ENCODE measurements at places on chromosomes 1 and 21.

GRCh38 chr1:191025896-191026642 lies 548.4 kb upstream of the BRINP3 start:
- DNase-seq = no peak

- DNase-seq = no peak
Observed at GRCh38 chr21:26365849-26366248, 195.3 kb upstream of the APP start.

DNA sequence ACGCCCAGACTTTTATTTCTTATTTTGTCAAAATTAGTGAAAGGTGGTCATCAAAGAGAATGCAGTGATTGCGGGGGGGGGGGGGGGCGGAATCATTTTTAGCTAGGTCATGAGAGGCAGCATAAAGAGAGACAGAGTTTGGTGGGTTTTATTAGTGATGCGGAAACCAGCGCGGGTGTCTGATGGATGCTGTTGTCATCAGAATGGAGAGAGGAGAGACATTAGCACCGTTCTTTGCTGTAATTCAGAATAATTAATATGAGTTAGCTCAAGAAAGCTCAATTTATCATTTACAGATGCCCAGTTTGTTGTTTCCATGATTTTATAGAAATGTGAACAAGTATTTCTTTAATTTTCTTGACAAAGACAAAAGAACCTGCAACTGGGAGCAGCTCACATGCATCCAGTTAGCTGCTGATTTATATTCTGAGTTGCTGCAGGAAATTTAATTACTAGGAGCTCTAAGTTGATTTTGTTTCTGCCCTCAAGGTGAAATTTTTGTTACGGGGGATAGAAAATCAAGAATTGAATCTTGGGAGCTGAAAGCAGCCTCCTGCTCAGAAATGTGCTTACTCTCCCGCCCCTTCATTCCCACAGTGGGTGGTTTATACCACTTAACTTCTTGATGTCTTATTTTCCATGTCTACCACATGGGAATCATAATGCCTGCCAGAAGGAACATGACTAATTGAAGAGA lies 133.4 kb upstream of the MAP1LC3C start:
- DNase-seq = no peak

GRCh38 chr1:182293119-182293589 lies 98.4 kb downstream of the GLUL start:
- DNase-seq = no peak

DNA sequence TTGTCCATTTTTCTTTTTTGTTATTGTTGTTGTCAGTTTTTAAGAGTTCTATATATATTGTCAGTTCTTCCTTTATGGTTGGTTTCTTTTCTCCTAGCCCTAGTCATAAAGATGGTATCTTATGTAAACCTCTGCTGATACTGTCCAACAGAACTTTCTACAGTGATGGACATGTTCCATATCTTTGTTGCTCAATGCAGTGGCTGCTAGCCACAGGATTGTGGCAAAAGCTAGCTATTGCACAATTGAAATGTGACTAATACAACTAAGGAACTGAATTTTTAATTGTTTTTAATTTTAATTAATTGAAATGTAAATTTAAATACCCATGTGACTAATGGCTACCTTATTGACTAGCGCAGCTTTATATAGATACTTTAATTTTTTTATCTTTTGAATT lies 411.8 kb upstream of the PTBP2 start:
- peak; percentile 80 for DNase-seq

DNA sequence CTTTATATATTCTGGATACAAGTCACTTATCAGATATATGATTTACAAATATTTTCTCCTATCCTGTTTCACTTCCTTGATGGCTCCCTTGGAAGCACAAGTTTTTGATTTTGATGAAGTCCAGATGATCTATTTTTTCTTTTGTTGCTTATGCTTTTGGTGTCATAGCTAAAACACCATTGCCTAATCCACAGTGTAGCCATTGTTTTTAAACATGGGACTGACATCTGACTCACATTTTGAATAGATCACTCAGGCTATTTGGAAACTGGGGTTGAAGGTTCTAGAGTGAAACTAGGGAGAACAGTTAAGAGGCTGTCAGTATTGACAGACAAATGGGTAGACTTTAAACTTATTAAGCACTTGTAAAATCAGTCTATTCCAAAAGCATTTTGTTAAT lies 16.6 kb downstream of the AK4 start:
- peak; percentile 56 for DNase-seq

- no peak for DNase-seq
Observed at GRCh38 chr1:25338986-25339385, 852 bp downstream of the TMEM50A start.

GRCh38 chr1:66397192-66397591 lies 136.8 kb upstream of the SGIP1 start:
- no peak for DNase-seq

GRCh38 chr1:169044296-169044695 lies 62.2 kb upstream of the ATP1B1 start:
- no peak for DNase-seq

DNA sequence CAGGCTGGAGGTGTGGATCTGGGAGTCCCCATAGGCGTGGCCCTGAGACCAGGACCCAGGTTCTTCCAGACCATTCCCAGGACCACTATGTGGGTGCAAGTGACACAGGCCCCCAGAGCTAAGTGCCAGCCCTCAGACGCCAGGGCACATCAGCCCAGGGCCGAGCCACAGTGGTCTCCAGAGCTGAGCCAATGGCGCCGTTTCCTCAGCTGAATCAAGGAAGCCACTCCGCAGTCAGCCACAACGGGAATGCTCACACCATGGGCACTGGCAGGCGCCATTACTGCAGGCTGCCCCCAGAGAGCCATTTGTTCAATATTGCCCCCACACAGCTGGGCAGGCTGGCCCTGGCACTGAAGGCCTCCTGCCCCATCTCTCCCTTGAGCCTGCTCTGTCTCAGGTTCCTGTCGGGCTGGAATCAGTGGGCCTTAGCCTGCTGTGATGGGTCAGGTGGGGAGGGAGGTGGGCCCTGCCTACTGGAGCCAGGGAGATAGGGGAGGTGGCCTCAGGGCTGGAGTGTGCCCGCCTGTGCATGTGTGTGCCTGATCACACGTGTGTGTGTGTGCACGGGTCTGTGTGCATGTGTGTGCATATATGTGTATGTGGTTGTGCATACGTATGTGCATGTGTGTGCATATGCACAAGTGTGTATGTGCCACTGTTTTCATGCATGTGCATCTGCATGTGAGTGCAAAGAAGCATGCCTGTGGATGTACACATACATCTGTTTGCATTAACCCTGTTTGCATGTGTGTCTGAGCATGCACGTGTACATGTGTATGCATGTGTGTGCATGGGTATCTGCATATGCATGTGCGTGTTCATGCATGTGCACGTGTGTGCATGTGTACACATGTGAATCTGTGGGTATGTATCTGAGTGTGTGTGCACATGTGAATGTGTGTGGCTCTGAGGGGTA lies 6.1 kb downstream of the GJC2 start:
- DNase-seq = no peak

GRCh38 chr1:14138687-14139086 lies 438.7 kb downstream of the PRDM2 start:
- DNase-seq = no peak

DNA sequence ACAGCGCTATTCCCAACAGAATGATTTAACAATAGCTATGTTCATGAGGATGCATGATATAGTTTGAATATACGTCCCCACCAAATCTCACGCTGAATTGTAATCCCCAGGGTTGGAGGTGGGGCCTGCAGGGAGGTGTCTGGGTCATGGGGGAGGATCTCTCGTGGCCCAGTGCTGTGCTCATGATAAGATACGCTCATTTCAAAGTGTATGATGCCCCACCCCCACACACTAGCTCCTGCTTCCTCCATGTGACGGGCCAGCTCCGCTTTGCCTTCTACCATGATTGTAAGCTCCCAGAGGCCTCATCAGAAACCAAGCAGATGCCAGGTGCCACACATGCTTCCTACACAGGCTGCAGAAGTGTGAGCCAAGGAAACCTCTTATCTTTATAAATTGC lies 93.6 kb downstream of the SMYD3 start:
- DNase-seq = no peak

DNA sequence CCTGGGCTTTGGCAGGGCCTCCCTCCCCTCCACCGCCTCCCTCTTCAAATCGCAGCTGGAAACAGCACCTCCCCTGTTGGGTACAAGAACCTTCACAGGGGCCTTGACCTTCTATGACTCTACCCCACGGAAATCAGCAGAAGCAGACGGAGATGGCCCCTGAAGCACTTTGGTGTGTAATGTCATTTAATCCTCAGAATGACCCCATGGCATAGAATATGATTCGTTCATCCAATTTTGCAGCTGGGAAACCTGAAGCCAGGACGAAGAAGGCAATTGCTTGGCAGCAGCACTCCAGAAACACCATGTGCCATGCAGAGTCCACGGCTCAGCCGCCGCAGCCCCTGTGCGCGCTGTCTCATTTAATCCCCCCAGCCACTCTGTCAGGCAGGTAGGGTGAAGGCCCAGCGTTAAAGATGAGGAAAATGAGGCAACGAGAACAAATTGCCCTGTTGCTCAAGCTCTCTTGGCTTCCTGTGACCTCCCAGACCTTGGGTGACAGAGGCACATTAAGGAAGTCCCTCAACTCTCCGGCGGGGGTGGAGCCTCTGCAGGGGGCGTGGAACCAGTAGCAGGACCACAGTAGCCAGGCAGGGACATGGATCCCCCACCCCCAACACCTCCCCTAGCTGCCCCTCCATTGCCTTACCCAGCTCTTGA lies 25.8 kb upstream of the LAPTM5 start:
- DNase-seq = no peak

GRCh38 chr1:68178821-68179490 lies 53.4 kb downstream of the WLS start:
- peak; percentile 80 for DNase-seq

GRCh38 chr1:165910764-165911421 lies 83.5 kb downstream of the UCK2 start:
- DNase-seq = peak; percentile 42

DNA sequence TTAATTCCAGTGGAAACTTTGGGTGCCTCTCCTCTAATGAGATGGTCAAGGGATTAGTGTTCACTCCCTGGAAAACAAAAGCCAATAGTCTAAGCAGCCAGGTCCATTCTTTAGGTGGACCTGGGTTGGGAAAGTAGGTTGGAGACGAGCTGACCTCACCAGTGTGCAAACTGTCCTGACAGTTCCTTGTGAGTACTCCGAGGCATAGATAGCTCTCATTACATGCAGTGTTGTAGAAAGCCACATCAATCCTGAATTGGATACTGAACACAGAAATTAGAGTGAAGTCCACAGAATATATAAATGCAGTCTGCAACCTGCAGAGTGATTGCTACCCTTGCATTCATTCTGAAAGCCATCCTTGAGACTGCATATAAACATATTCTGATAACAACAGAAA lies 675.1 kb upstream of the CXADR start:
- DNase-seq = no peak

DNA sequence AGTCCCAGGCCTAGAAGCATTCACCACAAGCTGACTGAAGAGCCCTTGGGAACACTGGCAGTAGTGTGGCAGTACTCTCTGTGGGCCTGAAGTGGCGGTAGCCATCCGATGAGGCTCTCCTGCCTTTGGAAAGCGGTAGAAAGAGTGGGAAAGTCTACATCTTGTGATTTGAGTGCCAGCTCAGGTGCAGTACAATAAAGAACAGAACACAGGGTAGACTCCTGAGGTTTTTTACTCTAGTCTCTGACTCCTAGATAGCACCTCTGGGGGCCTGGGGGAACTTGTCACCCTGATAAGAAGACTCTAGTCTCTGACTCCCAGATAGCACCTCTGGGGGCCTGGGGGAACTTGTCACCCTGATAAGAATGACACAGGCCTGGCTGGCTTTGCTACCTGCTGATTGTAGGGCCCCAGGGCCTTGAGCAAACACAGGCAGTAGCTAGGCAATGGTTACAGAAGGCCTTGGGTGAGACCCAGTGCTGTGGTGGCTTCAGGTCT lies 18.0 kb upstream of the IL20 start:
- no peak for DNase-seq

DNA sequence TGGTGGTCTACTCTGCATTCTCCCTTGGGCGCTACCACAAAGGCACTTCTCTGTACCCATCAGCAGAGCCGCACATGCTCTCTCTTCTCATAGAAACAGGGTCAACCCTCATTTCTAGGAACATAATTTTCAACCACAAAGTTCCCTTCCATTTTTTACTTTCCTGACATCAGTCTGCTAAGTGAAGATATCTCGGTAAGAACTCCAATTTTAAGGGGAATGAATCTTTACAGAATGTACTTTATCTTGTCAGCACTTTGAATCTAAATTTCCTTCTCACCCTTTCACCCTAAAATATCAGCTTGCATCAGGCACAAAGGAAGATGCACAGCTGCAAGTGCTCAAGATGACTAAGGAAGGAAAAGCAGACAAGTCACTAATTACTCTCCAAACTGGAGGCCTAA lies 545.9 kb downstream of the SMYD3 start:
- peak; percentile 63 for DNase-seq

- no peak for DNase-seq
Observed at GRCh38 chr1:235954306-235955283, 87.9 kb upstream of the LYST start.

- no peak for DNase-seq
Observed at GRCh38 chr1:212620293-212620692, 11.7 kb downstream of the ATF3 start.

GRCh38 chr1:97870589-97870988 lies 50.2 kb downstream of the DPYD start:
- DNase-seq = no peak

DNA sequence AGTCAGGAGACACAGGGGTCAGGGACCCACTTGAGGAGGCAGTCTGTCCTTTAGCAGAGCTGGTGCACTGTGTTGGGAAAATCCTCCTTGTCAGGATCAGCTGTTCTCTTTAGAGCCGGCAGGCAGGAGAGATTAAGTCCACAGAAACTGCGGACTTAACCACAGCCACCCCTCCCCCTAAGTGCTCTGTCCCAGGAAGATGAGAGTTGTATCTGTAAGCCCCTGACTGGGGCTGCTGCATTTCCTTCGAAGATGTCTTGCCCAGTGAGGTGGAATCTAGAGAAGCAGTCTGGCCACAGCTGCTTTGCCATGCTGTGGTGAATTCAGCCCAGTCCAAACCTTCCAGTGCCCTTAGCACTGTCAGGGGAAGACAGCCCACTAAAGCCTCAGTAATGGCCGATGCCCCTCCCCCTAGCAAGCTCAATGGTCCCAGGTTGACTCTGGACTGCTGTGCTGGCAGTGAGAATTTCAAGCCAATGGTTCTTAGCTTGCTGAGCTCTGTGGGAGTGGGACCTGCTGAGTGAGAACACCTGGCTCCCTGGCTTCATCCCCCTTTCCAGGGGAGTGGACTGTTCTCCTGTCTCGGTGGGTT lies 172.8 kb downstream of the ST6GALNAC3 start:
- no peak for DNase-seq

Data from HCEC 1CT (cell line).